ENCODE measurements at places on chromosomes 6 and 20. TPM values are rescaled to one million over a fixed set of nuclear protein-coding genes. Genes with fewer than 3 reads are reported as not detected.

Gene SYNDIG1
- 12.6 TPM for total RNA-seq

GRCh38 chr6:26377719-26378118 lies 5.2 kb upstream of the BTN2A2 start:
- DNase-seq = no peak

Gene GPR63
- 0.29 TPM for total RNA-seq

DNA sequence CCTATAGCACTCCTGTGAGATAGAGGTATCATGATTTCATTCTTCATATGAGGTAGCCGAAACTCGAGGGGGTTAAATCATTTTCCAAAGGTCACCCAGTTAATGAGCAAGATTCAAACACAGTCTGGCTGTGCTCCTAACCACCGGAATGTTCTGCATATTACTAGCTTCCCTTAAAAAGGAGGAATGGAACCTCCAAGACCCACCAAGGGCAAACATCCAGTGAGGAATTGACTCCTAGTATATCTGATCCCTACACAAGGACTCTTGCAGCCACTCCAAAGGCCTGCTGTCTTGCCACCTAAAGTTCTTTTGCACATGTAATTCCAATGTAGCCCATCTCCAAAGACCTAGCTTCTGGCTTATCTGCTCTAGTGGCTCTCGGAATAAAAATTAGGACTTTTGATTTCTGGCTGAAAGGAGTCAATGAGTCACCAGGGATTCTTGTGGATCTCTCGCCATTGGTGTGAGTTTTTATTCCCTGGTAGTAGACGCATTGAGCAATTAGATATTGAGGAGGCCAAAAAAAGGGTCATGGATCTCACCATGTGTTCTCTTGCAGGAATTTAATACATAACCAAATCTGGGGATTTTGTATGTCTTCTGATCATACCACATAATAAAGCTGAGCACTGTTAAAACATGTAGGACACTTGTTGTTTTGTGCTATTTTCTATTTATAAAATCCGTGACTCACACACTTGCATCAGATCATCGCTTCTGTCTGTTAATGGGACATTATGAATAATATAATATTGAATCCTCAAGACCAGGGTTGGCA lies 9.1 kb downstream of the BCAS1 start:
- DNase-seq = peak; percentile 34

GRCh38 chr20:23396950-23397627 lies 24.2 kb downstream of the NAPB start:
- DNase-seq = no peak

- DNase-seq = peak; percentile 38
Measured at GRCh38 chr6:55069132-55069781, 105.1 kb upstream of the HCRTR2 start.

All from RPMI7951 (cell line).